H9 (cell line): ENCODE measurements at places on chromosomes 11 and 22. TPM values are rescaled to one million over a fixed set of nuclear protein-coding genes. Genes with fewer than 3 reads are reported as not detected.

GRCh38 chr11:128398517-128399250 lies 188.7 kb downstream of the ETS1 start:
- no peak overlapping the region for H3K4me3 ChIP-seq
- no peak for DNase-seq
- no peaks in the 10 kb centered on the region for H3K36me3 ChIP-seq
- H3K27me3 ChIP-seq = no peaks in the 10 kb centered on the region
- H3K4me1 ChIP-seq = no peaks in the 10 kb centered on the region

DNA sequence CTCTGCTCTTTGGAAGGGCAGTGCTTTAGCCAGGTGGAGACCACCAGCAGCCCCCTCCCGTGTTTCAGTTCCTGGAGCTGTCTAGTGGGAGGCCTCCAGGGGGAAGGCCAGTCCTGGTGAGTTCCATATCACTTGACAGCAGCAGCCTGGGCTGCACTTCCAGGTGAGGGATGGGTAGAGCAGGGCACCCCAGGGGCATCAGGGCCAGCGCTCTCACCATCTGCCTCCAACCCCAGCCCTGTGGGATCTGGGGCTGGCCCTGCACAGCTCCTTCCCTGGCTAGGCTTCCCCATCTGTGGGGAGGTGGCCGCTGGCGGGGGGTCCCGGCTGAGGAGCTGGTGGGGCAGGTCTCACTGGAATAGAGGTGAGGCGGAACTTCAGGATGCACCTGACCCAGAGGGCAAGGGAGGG lies 60.5 kb downstream of the MORC2 start:
- H3K27me3 ChIP-seq = no peaks in the 10 kb centered on the region
- H3K4me1 ChIP-seq = no peaks in the 10 kb centered on the region
- no peak overlapping the region for H3K27ac ChIP-seq
- no peak for DNase-seq
- peaks cover 23% of the 10 kb centered on the region for H3K36me3 ChIP-seq

DNA sequence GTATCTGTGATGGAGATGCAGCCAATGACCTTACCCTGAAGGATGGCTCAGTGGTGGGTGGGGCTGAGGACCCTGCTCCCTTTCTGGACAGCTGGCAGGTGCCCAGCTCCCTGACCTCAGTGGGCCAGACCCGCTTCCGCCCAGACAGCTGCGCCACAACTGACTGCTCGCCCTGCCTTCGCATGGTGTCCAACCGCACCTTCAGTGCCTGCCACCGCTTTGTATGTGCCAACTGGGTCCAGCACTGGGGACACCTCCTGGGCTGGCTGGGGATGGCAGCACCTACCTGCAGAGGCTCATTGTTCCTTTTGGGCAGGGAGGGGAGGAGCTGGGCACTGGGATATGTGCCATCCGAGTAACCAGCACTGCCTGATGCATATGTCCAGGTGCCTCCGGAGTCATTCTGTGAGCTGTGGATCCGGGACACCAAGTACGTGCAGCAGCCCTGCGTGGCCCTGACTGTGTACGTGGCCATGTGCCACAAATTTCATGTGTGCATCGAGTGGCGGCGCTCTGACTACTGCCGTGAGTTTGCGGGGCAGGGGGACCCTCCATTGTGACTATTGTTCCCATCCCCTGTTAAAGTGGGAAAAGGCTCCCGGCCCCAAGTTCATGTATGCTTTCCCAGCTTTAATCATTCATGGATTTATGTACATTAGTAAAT lies 84.8 kb downstream of the OTOG start:
- no peak for DNase-seq
- no peak overlapping the region for H3K27ac ChIP-seq
- H3K4me3 ChIP-seq = no peak overlapping the region
- H3K36me3 ChIP-seq = no peaks in the 10 kb centered on the region

- DNase-seq = peak; percentile 24
- no peak overlapping the region for H3K27ac ChIP-seq
- H3K4me1 ChIP-seq = no peaks in the 10 kb centered on the region
- peaks cover 1% of the 10 kb centered on the region; the same call in 1 of the 3 replicates for H3K36me3 ChIP-seq
- no peak overlapping the region for H3K4me3 ChIP-seq
- no peaks in the 10 kb centered on the region for H3K27me3 ChIP-seq
Observed at GRCh38 chr22:44242946-44243724, 62.4 kb downstream of the PARVG start.

DNA sequence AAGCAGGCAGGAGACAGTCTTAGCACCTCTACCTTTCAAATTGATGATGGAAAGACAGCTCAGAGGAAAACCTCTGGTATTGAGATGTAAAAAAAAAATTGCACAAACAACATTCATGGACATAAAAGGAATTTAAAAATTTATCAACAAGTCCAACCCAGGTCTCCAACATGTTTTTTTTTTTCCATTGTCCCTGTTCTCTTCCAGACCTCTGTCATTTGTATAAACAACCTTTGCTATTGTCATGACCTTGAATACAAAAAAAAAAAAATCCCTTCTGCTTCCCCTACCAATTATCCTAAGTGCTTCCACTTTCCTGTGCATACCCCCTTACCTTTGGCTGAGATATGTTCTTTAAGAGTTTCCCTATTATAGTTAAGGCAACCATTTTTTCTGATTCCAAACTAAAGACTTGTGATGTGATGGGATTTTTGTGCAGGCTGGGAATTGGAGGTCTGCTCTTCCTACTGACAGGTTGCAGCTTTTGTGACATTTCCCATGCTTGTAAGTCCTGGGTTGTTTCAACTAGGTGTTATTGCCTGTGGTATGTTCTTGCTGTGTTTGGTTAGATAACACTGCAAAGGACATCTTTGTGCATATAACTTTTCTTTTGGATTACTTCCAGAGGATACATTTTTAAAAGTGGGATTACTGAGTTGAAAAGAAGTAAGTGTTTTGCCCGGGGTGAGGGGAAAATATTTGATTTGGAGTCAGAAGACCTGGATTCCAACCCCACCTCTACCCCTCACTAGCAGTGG lies 67.1 kb downstream of the KIAA1671 start:
- DNase-seq = no peak
- H3K27me3 ChIP-seq = no peaks in the 10 kb centered on the region
- H3K27ac ChIP-seq = no peak overlapping the region
- H3K4me3 ChIP-seq = no peak overlapping the region
- H3K4me1 ChIP-seq = peaks cover 2% of the 10 kb centered on the region; the same call in 1 of the 2 replicates

GRCh38 chr22:44196731-44197131 lies 16.0 kb downstream of the PARVG start:
- H3K36me3 ChIP-seq = no peaks in the 10 kb centered on the region
- H3K4me3 ChIP-seq = no peak overlapping the region
- no peak overlapping the region for H3K27ac ChIP-seq
- no peaks in the 10 kb centered on the region for H3K4me1 ChIP-seq
- no peaks in the 10 kb centered on the region for H3K27me3 ChIP-seq

GRCh38 chr22:25219948-25220442 lies 556 bp downstream of the CRYBB2 start:
- H3K27me3 ChIP-seq = no peaks in the 10 kb centered on the region
- peaks cover 2% of the 10 kb centered on the region; the same call in 1 of the 2 replicates for H3K36me3 ChIP-seq
- no peak for DNase-seq
- no peak overlapping the region for H3K27ac ChIP-seq
- H3K4me3 ChIP-seq = no peak overlapping the region

- no peaks in the 10 kb centered on the region for H3K27me3 ChIP-seq
- H3K36me3 ChIP-seq = no peaks in the 10 kb centered on the region; the same call in 2 of the 3 replicates
- no peak for DNase-seq
- H3K27ac ChIP-seq = no peak overlapping the region
- no peaks in the 10 kb centered on the region for H3K4me1 ChIP-seq
Observed at GRCh38 chr22:49994361-49995040, 18.1 kb downstream of the IL17REL start.

DNA sequence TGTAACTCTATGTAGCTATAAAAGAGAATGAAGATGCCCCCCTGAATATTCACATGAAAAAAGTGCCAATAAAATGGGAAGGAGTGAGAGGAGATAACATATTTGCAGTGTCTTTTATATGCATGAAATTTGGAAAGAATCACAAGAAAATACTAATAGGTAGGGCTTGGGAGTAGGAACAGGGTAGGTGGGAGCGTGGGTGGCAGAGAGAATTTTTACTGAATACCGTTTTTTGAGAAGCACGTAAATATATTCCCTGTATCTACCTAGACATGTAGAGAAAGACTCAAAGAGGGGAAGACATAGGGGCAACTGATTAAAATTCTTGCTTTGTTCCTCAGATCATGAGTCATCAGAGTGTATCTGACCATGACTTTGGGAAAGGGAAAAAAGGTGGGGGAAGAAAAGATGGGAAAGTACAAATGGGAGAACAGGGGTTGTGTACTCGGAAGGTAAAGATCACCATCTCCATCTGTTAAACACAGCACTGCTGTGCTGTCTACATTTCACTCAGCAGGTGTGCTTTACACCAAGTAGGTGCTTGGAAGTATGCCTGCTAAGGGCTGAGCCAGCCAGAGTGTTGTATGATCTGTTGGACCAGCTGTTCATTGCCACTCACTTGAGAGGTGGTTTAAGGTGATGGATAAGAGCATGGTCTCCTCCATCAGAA lies 16.0 kb downstream of the PRR5L start:
- no peak overlapping the region for H3K27ac ChIP-seq
- H3K36me3 ChIP-seq = no peaks in the 10 kb centered on the region

- no peak overlapping the region for H3K4me3 ChIP-seq
- DNase-seq = no peak
- H3K36me3 ChIP-seq = no peaks in the 10 kb centered on the region
- no peak overlapping the region for H3K27ac ChIP-seq
Observed at GRCh38 chr11:96303064-96303463, 39.9 kb downstream of the MAML2 start.

GRCh38 chr11:31810779-31811647 lies at the start of gene PAX6:
Gene PAX6 (minus strand): TSS chr11:31811322. CDS start chr11:31806411, 4,911 bp downstream.
- no peak within 1 kb of the TSS for H3K27ac ChIP-seq
- H3K36me3 ChIP-seq = no peaks in the 10 kb centered on the region
- H3K27me3 ChIP-seq = peaks cover 90% of the 10 kb centered on the region

- no peak for DNase-seq
- no peaks in the 10 kb centered on the region for H3K27me3 ChIP-seq
- no peak overlapping the region for H3K4me3 ChIP-seq
- H3K4me1 ChIP-seq = peaks cover 4% of the 10 kb centered on the region; the same call in 1 of the 2 replicates
- peaks cover 34% of the 10 kb centered on the region; the same call in 2 of the 3 replicates for H3K36me3 ChIP-seq
Observed at GRCh38 chr11:65654375-65655349, 8.1 kb downstream of the RELA start.

GRCh38 chr11:2580571-2581001 lies 119.2 kb downstream of the KCNQ1OT1 start:
- peak; percentile 19 for DNase-seq
- no peak overlapping the region for H3K27ac ChIP-seq
- H3K4me1 ChIP-seq = no peaks in the 10 kb centered on the region
- H3K27me3 ChIP-seq = peaks cover 6% of the 10 kb centered on the region; the same call in 1 of the 2 replicates

GRCh38 chr11:57571606-57572005 lies 4.1 kb upstream of the UBE2L6 start:
- no peak for DNase-seq
- H3K36me3 ChIP-seq = peaks cover 2% of the 10 kb centered on the region; the same call in 2 of the 3 replicates
- H3K27me3 ChIP-seq = no peaks in the 10 kb centered on the region; the same call in 1 of the 2 replicates
- no peak overlapping the region for H3K27ac ChIP-seq
- peaks cover 6% of the 10 kb centered on the region; the same call in 1 of the 2 replicates for H3K4me1 ChIP-seq

DNA sequence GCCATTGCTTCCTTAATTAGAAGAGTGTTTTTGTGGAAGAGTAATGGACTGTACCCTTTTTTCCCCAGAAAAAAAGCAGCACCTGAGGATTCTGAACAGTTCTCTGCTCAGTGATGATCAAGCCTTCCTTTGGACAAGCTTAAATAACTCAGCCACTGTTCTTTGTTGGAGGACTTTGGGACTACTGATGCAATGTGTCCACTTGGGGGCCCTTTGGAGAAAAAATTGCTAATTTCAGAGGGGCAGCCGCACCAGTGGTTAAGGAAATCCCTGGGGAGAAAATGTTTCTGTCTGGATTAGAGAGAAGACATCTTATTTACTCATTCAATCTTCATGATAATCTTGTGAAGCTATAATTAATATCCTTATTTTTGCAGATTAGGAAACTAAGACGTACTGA lies 5.3 kb upstream of the KMT2A start:
- no peak overlapping the region for H3K4me3 ChIP-seq
- no peak overlapping the region for H3K27ac ChIP-seq
- no peaks in the 10 kb centered on the region; the same call in 1 of the 2 replicates for H3K4me1 ChIP-seq
- no peak for DNase-seq

- peaks cover 9% of the 10 kb centered on the region; the same call in 1 of the 2 replicates for H3K27me3 ChIP-seq
- no peaks in the 10 kb centered on the region for H3K4me1 ChIP-seq
- no peaks in the 10 kb centered on the region for H3K36me3 ChIP-seq
- no peak for DNase-seq
- H3K4me3 ChIP-seq = no peak overlapping the region
- H3K27ac ChIP-seq = no peak overlapping the region
Observed at GRCh38 chr11:3204141-3205015, 14.2 kb downstream of the MRGPRG start.

DNA sequence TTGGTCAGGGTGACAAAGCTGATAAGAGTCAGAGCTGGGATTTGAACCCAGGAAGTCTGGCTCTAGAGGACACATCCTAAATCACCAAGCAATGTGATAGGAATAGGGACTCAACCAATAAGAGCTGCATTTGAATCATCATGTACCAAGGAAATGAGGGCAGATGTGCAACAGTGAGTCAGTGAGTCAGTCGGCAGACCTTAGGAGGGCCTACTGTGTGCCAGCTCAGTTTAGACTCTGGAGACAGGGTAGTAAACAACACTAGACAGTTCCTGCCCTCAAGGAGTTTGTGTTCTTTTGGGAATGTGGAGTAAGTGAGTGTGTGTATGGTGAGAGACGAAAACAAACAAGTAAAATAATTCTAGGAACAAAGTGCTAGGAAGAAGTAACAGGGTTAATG lies 11.2 kb downstream of the IL10RA start:
- H3K4me3 ChIP-seq = no peak overlapping the region
- no peak for DNase-seq
- no peak overlapping the region for H3K27ac ChIP-seq
- no peaks in the 10 kb centered on the region for H3K27me3 ChIP-seq
- no peaks in the 10 kb centered on the region for H3K36me3 ChIP-seq

- no peaks in the 10 kb centered on the region; the same call in 1 of the 2 replicates for H3K36me3 ChIP-seq
- H3K4me1 ChIP-seq = no peaks in the 10 kb centered on the region; the same call in 1 of the 2 replicates
- DNase-seq = no peak
Observed at GRCh38 chr11:126418887-126419286, 63.4 kb downstream of the ST3GAL4 start.

- H3K4me1 ChIP-seq = no peaks in the 10 kb centered on the region
- no peak for DNase-seq
- H3K27ac ChIP-seq = no peak overlapping the region
- no peak overlapping the region for H3K4me3 ChIP-seq
- H3K36me3 ChIP-seq = 0 out of 2 replicates have a peak, but pooled peaks cover under 1% of the 10 kb centered on the region
- H3K27me3 ChIP-seq = no peaks in the 10 kb centered on the region
Observed at GRCh38 chr11:19924716-19925115, 212.1 kb downstream of the NAV2 start.

GRCh38 chr11:12459374-12459773 lies 82.0 kb downstream of the PARVA start:
- peaks cover 2% of the 10 kb centered on the region; the same call in 1 of the 2 replicates for H3K27me3 ChIP-seq
- H3K4me3 ChIP-seq = no peak overlapping the region
- H3K4me1 ChIP-seq = no peaks in the 10 kb centered on the region
- H3K36me3 ChIP-seq = peaks cover 6% of the 10 kb centered on the region
- no peak for DNase-seq

GRCh38 chr11:83088965-83089364 lies 17.3 kb upstream of the RAB30 start:
- no peak for DNase-seq
- H3K36me3 ChIP-seq = no peaks in the 10 kb centered on the region
- no peak overlapping the region for H3K4me3 ChIP-seq
- H3K4me1 ChIP-seq = no peaks in the 10 kb centered on the region
- no peak overlapping the region for H3K27ac ChIP-seq
- H3K27me3 ChIP-seq = no peaks in the 10 kb centered on the region

The HEPHL1 gene
- 0.07 TPM in 1 of 2 replicates, not detected in the other for total RNA-seq

The TYR gene
- total RNA-seq = not detected in 2 replicates

The CHRDL2 gene
- total RNA-seq = 0.33 and 0.39 TPM in 2 replicates

The ACRV1 gene
- not detected in 2 replicates for total RNA-seq

The DBX1 gene
- total RNA-seq = 0.15 TPM in 1 of 2 replicates, not detected in the other

The NCAM1 gene
- total RNA-seq = 2.2 and 2.5 TPM in 2 replicates

The MMP26 gene
- not detected in 2 replicates for total RNA-seq

The CRYBB2 gene
- not detected in 2 replicates for total RNA-seq

The TOM1 gene
- 22.3 and 23.9 TPM in 2 replicates for total RNA-seq

The SAA2 gene
- total RNA-seq = not detected in 2 replicates

The SERPIND1 gene
- total RNA-seq = not detected in 2 replicates
